ENCODE measurements at places on chromosomes 13 and 19.

- DNase-seq, result no peak
Observed at GRCh38 chr19:5947435-5947834, 30.5 kb downstream of the RANBP3 start.

DNA sequence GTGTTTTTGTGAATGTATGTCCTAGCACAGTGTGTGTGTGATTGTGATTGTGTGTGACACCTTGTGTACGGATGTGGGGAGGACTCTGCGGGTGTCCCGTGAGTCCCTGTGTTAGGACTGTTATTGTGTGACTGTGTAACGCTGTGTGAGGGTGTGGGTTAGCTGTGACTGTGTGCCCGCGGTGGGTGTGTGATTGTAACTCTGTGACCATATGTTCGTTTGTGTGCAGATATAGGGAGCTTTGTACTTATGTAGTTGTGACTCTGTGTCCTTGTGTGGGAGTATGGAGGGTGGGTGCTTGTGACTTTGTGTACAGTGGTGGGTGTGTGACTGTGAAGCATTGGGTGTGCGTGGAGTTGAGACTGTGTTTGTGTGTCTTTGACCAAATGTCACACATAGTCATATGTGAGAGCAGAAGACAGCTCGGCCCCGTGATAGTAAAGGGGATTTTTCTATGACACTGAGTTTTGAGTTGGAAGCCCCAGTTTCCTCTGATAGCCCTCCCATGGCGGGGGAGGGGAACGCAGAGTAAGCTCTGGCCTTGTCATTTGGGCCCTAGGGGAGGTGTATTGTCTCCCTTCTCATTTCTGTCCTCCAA is 949 bp upstream of the ZNF260 start:
- DNase-seq, result no peak

DNA sequence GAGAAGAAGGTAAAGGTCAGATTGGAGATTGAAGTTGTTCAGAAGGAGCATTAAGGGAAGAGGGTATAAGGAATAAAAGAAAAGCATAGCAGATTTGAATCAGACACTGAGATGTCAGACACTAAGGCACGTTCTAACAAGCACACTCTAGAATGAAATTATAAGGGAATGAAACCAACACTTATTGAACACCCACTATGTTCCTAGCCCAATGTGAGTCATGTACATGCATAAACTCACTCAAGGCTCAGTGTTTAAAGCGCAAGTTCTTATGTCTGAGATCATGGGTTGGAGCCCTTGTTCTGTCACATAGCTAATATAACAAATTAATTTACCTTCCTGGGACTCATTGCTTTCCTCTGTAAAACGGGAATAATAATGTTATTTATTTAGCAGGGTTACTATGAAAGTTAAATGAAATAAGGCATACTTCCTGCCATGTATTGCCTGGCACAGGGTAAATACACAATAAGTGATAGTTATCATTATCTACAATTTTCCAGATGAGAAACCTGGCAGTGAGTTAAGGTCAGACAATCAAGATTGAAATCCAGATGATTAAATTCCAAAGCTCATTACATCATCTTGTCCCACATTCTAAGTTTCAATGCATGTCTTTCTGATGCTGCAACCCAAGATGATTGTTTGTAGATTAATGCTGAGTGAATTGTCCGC is 68.3 kb upstream of the DACH1 start:
- DNase-seq, result no peak

DNA sequence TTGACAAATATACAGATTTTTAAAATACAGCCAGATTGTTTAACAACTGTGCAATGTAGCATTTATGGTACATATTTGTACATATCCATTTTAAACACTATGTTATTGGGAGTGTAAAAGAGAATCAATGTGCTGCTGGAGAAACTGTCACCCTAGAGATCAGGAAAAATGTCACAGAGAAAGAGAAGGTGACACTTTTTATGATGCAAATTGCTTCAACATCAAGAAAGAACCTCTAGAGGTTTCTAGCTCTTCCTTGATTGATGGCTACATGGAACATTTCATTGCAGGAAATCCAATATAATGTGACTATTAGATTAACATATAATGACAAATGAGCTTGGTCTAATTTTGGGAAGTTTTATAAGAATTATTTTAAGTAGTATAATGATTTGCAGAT is 1491.2 kb upstream of the PCDH20 start:
- DNase-seq, result no peak

GRCh38 chr19:4284176-4284958 is 5.3 kb downstream of the SHD start:
- DNase-seq, result no peak

DNA sequence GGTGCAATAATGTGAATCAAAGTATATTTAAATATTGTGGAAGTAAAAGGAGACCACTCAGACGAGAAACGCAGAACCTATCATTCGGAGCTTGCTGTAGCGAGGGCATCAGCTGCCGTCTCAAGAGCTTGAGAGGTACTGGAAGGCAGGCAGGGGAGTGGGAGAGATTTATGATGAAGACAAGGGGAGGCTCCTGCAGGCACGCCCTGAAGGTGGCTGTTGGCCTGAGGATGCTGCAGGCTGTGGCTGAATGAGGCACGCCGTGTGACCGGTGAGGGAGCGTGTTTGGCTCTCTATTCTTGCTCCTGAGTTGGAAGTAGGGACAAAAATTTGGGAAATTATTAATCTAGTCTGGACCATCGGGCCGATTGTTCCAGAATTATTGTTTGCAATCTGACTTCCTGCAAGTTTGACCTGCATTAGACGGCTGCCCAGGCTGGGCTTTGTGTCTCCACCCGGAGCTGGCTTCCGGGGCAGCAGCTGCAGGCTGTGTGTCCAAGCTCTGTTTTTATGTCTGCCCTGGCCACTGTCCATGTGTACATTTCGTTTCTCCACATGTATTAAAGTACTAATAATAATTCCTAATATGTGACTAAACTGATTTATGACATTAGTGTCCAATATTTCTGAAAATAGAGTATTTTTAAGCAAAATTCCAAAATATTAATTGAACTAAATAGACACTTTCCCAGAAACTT is 91.1 kb upstream of the ANKRD10 start:
- DNase-seq, result no peak

DNA sequence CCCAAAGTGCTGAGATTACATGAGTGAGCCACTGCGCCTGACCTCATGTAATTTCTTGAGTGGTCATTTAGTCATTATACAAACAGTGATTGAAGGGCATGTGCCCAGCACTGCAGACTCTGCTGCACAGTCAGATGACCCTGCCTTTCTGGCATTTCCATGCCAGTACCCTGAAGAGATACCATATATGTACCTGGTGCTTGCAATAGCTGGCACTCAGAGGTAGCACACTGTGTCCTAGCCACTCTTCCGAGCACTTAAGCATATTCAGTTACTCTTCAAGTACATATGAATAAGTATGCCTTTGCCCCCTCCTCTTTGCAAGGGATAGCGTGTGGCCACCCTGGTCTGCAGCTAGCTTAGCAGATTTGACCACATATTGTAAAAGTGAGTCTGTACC is 15.5 kb downstream of the STX10 start:
- DNase-seq, result no peak

DNA sequence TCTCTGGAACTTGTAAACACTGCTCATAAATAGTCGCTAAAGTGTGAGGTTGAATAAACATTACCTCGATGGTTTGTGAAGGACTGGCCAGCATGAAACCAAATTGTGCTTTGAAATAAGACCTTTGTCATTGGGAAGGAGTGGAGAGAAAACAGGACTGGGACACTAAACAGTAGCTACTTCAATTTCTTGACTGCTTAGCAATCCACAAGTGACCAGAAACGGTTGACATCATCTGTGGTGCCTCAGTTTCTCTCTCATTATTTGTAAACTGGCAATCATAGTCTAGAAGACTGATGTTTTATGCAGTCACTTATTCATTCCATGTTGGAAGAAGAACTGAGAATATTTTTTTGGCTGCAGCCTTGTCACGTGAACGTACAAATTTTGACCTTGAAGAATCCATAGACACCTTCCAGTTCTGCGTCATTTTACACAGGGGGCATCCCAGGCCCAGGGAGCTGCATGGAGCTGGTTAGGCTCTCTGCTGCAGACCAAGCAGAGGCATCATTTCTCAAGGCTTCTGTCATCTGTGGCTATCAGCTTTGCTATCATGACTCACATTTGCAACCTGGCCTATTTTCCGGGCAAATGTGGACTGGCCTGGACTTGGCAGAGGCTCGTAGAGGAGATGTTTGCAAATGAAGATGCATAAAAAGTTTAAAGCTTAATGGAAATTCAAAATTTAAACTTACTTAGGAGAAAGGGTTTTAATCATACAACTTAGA is 391.8 kb downstream of the FGF9 start:
- no peak for DNase-seq

GRCh38 chr19:48606463-48607358 is at the start of gene SPACA4:
SPACA4 (plus strand) TSS chr19:48606742; CDS start chr19:48606979, 237 bp downstream.
- DNase-seq, result no peak

- no peak for DNase-seq
Observed at GRCh38 chr13:58573743-58574142, 942.2 kb downstream of the PCDH17 start.

- no peak for DNase-seq
Observed at GRCh38 chr13:98489446-98490194, 87.3 kb downstream of the STK24 start.

- DNase-seq, result no peak
Observed at GRCh38 chr13:86201477-86201876, 402.3 kb upstream of the SLITRK6 start.

GRCh38 chr19:15253061-15253460 is 20.8 kb upstream of the EPHX3 start:
- DNase-seq, result no peak

DNA sequence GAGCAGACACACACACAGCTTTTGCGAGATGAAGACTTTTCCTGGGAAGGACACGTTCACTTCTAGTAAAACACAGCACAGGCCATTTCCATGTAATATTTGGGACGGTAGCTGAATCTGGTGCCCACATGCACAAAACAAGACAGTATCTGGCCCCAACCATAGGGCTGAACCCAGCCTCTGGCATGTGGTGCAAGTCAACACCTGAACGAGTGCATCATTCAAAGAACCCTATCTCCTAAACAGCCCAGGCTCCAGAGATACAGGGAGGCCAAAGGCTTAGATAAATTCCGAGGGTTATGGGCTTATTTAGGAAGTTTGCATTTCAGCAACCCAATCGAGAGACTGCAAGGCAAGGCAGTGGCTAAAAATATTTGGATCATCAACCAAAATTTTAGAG is 2.7 kb upstream of the TFDP1 start:
- DNase-seq, result no peak

DNA sequence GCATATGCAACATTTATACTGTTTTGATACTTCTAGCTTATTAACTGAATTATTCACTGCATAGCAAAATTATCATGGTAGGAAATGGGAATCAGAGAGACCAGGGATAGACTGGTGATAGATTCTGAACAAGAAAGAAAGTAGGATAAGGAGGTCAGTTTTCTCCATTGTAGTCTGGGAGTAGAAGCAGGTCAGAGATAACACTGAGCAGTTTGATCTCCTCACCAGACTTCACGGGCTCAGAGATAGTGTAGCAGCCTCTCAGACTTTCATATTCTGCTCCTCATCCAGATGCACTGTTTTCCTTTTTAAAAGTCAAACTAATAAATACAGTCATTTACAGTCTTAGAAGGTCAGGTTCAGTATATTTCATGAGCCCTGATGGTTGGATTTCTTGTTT is 56.0 kb upstream of the MYO16 start:
- DNase-seq, result no peak

DNA sequence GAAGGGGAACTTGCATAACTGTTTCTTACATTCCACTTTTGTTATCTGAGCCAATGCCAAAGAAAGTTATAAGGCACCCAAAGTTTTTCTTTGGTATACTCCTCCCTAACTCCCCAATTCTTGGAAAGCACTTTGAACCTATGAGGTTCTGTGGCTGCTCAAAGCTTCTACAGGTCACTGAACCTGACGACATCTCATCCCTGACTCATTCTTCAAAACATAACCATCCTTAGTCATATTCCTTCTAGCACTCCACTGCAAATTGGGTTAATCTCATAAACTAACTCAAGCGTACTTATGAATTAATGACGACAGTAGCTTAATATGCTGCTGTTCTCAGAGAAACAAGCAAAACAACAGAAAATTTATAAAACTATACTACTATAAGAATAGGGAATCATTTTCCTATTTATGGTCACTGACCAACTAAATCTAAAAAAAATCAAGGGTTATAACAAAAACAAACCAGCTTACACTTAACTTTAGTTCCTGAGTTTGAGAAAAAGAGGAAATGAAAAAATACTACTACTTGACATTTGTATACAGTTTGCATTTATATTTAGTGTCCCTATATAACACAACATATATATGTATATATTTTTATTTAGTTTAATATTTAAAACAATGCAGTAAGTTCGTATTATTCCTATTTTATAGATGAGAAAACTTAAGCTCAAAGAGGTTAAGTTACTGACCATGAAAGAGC is 69.1 kb downstream of the CAB39L start:
- DNase-seq, result no peak

- no peak for DNase-seq
Observed at GRCh38 chr13:29162638-29163235, 342.6 kb downstream of the MTUS2 start.

GRCh38 chr13:98521461-98522247 is 55.3 kb downstream of the STK24 start:
- no peak for DNase-seq

- DNase-seq, result no peak
Observed at GRCh38 chr19:30547246-30547645, 175.1 kb downstream of the ZNF536 start.

- no peak for DNase-seq
Observed at GRCh38 chr19:56946159-56946558, 105.6 kb upstream of the PEG3 start.

- DNase-seq, result no peak
Observed at GRCh38 chr13:50361282-50361681, 346.0 kb downstream of the KCNRG start.

GRCh38 chr13:52903320-52903719 is 54.9 kb upstream of the PCDH8 start:
- no peak for DNase-seq

- peak; percentile 67 for DNase-seq
Observed at GRCh38 chr13:99176309-99177276, 24.1 kb upstream of the UBAC2 start.
